ENCODE measurements at places on chromosomes 4 and X.

- no peak for DNase-seq
Measured at GRCh38 chr4:122341886-122342285, 36.9 kb upstream of the ADAD1 start.

DNA sequence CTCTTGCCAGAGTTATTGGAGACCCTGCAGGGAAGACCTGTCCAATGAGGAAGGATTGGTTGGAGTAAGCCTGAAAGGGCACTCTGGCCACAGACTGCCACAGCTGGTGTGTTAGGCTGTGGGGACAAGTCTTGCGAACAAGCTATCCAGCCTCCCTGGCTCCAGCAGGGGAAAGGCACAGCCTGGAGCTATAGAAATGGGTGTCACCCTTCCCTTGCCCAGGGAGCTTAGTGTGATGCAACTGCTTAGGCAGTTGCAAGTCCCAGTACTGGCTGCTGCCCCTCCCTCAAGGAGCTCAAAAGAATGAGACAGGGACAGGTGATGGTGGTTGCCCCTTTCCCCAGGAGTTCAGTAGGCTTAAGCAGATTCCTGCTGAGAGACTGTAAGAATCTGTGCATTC, 165.7 kb upstream of the CT83 start:
- no peak for DNase-seq

DNA sequence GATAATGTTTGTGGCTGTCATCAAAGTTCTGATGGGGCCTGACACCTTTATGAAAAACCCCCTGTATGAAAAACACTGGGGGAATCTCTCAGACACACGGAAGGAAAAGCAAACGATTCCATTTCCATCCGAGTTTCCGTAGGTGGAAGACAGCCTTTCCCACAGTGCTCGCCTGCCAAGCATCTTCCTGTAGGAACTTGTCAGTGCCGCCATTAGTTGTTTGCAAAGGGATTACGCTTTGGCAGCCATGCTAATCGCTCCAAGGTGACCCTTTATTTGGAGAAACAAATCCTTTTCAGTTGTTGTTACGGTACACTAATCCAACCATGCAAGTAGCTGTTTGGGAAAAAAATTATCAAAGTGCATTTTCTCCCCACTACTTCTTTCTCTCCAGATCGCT, 44.4 kb upstream of the STOX2 start:
- no peak for DNase-seq

GRCh38 chrX:46912603-46913491, 626 bp downstream of the JADE3 start:
- DNase-seq: peak; percentile 74

DNA sequence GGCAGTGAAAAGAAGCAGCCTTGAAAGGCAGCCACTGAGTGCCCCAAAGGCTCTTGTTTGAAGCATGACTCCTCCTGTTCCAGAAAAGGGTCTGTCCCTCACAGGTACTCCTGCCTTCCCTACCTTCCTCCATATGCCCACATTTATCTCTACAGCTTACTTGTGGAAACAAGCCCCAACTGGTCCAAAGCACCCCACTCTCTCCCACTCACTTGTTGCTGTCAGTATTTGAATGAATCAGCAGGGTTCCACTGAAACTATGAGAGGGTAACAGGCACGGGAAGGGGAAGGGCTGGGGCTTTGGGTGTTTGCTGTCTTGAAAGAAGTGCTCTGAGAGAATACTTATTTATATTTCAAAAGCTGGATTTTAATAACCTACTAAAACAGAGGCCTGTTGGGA, 34.9 kb downstream of the GPR143 start:
- no peak for DNase-seq

- no peak for DNase-seq
Measured at GRCh38 chr4:13523105-13523477, 21.2 kb downstream of the NKX3-2 start.

DNA sequence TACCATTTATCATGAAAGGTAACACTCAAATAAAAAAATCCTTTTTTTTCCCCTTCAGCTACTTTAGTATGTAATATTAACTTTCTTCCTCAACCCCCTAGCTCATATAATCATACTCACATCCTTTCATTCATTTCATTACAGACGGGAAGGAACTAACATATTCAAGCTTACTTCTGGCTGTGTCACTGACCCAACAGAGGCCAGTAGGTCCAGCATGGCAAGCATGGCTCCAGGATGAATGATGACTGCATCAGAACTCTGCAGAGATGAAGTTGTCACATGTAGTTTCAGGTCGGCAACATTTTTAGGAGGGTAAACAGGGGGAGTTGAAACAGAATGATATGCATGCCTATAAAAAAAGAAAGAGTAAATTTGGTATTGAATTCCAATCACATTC, 163.4 kb downstream of the WDFY3 start:
- no peak for DNase-seq

GRCh38 chr4:48022192-48022799, 5.7 kb downstream of the NIPAL1 start:
- DNase-seq: no peak

- DNase-seq: no peak
Measured at GRCh38 chr4:150004481-150004880, 73.8 kb upstream of the DCLK2 start.

GRCh38 chrX:31057691-31058090, 14.2 kb downstream of the FTHL17 start:
- peak; percentile 23 for DNase-seq

DNA sequence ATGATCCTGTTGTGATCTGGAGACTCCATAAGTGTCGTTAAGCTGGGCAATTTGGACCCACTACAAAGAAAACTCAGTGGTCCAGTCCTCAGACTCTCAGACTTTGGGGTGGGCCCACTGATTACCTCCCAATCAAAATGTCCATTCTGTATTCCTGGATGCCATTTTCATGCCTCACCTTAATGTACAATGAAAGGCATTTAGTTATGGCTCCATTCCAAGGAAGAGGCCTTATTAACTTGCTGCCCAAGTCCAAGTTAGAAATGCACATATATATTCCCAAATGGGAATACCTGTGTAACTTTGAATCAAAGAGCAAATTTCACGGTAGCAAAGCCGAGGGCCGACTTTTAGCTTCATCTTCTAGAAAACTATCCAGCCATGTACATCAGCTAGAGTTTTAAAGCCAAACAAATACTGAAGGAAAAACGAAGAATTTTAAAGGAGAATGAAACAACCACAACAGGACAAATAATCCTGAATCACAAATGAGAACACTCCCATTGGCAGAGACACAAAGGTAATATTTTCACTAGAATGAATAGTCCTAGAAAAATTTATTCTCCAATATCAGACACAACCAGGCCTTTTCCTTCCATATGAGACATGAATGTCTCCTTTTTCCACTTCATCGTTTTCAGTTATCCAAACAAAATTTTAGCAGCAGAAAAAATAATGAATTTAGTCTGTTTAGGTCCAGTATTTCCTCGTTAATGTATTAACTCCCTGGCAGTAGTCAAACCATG, 63.7 kb upstream of the HHIP start:
- DNase-seq: no peak

GRCh38 chr4:78901882-78902281, 37.4 kb downstream of the PAQR3 start:
- DNase-seq: no peak

DNA sequence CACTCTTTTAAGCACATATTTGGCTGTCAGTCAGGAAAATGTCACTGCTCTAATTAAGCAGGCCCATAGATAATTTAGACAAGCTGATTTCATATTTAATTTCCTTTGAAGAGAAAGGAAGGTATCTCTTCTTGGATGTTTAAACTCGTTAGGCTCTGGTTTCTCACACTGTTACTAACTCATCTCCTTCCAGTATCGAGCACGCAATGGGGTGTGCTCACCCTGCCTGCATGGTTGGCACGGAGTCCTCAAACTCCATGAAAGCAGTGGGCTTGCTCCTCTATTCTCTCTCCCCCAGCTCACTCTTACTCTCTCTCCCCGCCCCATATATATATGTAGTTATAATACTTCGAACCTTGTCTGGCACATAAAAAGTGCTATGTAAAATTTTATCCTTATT, 76.9 kb downstream of the EGF start:
- no peak for DNase-seq

- DNase-seq: no peak
Measured at GRCh38 chr4:97150966-97151365, 992.3 kb downstream of the STPG2 start.

GRCh38 chr4:158778712-158779111, 9.9 kb downstream of the FNIP2 start:
- no peak for DNase-seq

DNA sequence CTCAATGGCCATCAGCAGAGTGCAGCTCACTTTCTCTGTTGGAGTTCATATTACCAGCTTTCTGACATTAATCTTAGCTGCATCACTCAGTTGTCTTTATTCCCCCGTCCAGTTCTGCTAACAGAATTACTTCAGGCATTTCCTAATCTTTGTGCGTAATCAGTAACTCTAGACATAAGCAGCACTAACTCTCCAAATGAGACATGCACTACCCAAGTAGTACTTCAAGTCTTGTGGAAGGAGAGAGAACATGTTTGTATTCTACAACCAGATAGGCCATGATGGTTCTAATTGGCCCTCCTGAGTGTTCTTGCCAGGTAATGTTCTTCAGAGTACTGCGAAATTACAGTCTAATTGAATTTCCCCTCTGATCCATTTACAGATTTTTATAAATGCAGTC, 448.5 kb upstream of the RPS6KA3 start:
- no peak for DNase-seq

DNA sequence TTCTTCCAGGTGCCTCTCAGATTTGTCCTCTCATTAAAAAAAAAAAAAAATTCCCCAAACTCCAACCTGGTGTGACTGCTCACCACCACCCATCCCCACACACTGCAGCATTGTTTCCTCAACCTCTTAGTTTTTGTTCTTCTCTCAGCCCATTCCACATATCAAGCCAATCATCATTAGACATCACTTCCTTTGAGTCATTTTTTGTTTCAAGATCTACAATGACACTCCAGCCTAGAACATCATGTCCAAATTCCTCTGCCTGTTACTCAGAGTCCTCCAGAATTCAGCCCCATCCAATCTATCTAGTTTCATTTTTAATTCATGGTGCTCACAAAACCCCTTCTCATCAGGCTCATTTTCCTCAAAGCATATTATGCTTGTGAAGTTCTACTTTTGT, 262.5 kb upstream of the TEX13A start:
- no peak for DNase-seq

- DNase-seq: peak; percentile 69
Measured at GRCh38 chrX:71532078-71532752, 689 bp upstream of the OGT start.

Measured in hematopoietic multipotent progenitor cell treated with erythropoietin and hydrocortisone succinate and interleukin-3 and kit ligand, for 6 days (in vitro differentiated cells).